A549 treated with Mapracorat at 1 μM for 4 hours (cell line): ENCODE measurements at places on chromosomes 4 and X. TPM values are rescaled to one million over a fixed set of nuclear protein-coding genes. Genes with fewer than 3 reads are reported as not detected.

The GPC4 gene
- total RNA-seq, result 0.05 to 0.06 TPM in 2 of 5 replicates, not detected in the others

The FATE1 gene
- total RNA-seq, result not detected in 5 replicates

The ZBTB49 gene
- total RNA-seq, result 2.3 to 2.7 TPM (median 2.5 TPM) in 5 replicates

The COL4A5 gene
- 9.1 to 12.9 TPM (median 11.7 TPM) in 5 replicates for total RNA-seq

The GASK1B gene
- 0.21 to 0.46 TPM (median 0.35 TPM) in 5 replicates for total RNA-seq

The BGN gene
- 0.07 to 0.08 TPM in 2 of 5 replicates, not detected in the others for total RNA-seq

The GABRG1 gene
- total RNA-seq, result not detected in 5 replicates

The HTN1 gene
- not detected in 5 replicates for total RNA-seq

The UGT2B11 gene
- total RNA-seq, result 0.08 to 0.40 TPM (median 0.09 TPM) in 3 of 5 replicates, not detected in the others

The DRD5 gene
- not detected in 5 replicates for total RNA-seq

The ZFYVE28 gene
- total RNA-seq, result 2.4 to 3.2 TPM (median 2.5 TPM) in 5 replicates

The SYP gene
- total RNA-seq, result 2.1 to 2.8 TPM (median 2.4 TPM) in 5 replicates

The SAGE1 gene
- total RNA-seq, result 0.06 to 0.09 TPM (median 0.07 TPM) in 4 of 5 replicates, not detected in the other

The TMEM255A gene
- 0.15 to 0.39 TPM (median 0.28 TPM) in 5 replicates for total RNA-seq

The TSPAN6 gene
- 36.9 to 43.3 TPM (median 38.8 TPM) in 5 replicates for total RNA-seq

The CITED1 gene
- 0.81 to 3.0 TPM (median 1.9 TPM) in 5 replicates for total RNA-seq

The CSAG1 gene
- 0.26 to 0.92 TPM (median 0.43 TPM) in 4 of 5 replicates, not detected in the other for total RNA-seq

The PPBP gene
- total RNA-seq, result 0.21 TPM in 1 of 5 replicates, not detected in the others

The FRAS1 gene
- 2.0 to 3.4 TPM (median 2.7 TPM) in 5 replicates for total RNA-seq

The ABLIM2 gene
- 4.4 to 9.4 TPM (median 6.4 TPM) in 5 replicates for total RNA-seq

The MAGEA4 gene
- not detected in 5 replicates for total RNA-seq

The APBB2 gene
- 7.2 to 12.3 TPM (median 8.5 TPM) in 5 replicates for total RNA-seq

The APELA gene
- total RNA-seq, result not detected in 5 replicates

The ADH1A gene
- total RNA-seq, result not detected in 5 replicates

The RELL1 gene
- 5.3 to 7.7 TPM (median 6.4 TPM) in 5 replicates for total RNA-seq

The PPP2R2C gene
- 25.5 to 36.4 TPM (median 35.9 TPM) in 5 replicates for total RNA-seq

The ANTXR2 gene
- total RNA-seq, result 2.7 to 4.5 TPM (median 3.1 TPM) in 5 replicates

The OCRL gene
- 18.4 to 25.7 TPM (median 24.8 TPM) in 5 replicates for total RNA-seq

The STOX2 gene
- 2.0 to 3.7 TPM (median 2.3 TPM) in 5 replicates for total RNA-seq

The H2BW2 gene
- not detected in 5 replicates for total RNA-seq

The GAGE12F gene
- not detected in 5 replicates for total RNA-seq

The SMPX gene
- 0.20 TPM in 1 of 5 replicates, not detected in the others for total RNA-seq

The KIF4A gene
- 25.0 to 29.1 TPM (median 26.5 TPM) in 5 replicates for total RNA-seq

The F8A2 gene
- not detected in 5 replicates for total RNA-seq

The GPR50 gene
- 0.10 to 0.25 TPM (median 0.21 TPM) in 5 replicates for total RNA-seq

The CLGN gene
- total RNA-seq, result 4.5 to 5.5 TPM (median 5.3 TPM) in 5 replicates

The RNF175 gene
- not detected in 5 replicates for total RNA-seq

The KIT gene
- total RNA-seq, result not detected in 5 replicates

The FAM9C gene
- 0.07 TPM in 1 of 5 replicates, not detected in the others for total RNA-seq
